ENCODE measurements at places on chromosomes 13 and 19.

GRCh38 chr13:45678282-45678681, 23.8 kb upstream of the CBY2 start:
- DNase-seq, result no peak

- DNase-seq, result no peak
These were observed 12.8 kb downstream of the ONECUT3 start for GRCh38 chr19:1765904-1766799.

- DNase-seq, result no peak
These were observed 15.7 kb upstream of the TEX29 start for GRCh38 chr13:111304603-111305289.

DNA sequence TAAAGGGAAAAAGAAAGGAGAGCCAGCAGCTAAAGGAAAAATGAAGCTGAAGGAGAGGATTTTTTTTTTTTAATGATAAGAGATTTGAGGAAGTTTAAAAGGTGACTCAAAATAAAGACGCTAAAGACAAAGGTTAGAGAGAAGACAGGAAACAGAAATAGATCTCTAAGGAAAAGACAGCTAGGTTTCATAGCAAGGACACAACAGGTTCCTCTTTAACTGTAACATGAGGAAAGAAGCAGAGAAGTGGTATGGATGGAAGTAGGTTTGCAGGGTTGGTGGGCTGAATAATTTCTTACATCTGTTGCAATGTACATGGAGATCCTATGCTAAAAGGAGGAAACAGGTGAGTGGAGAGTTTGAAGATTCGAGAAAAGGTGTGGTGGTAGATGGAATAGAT, 107.5 kb downstream of the MYCBP2 start:
- DNase-seq, result no peak

GRCh38 chr13:20102525-20103180, 58.2 kb downstream of the GJA3 start:
- no peak for DNase-seq

DNA sequence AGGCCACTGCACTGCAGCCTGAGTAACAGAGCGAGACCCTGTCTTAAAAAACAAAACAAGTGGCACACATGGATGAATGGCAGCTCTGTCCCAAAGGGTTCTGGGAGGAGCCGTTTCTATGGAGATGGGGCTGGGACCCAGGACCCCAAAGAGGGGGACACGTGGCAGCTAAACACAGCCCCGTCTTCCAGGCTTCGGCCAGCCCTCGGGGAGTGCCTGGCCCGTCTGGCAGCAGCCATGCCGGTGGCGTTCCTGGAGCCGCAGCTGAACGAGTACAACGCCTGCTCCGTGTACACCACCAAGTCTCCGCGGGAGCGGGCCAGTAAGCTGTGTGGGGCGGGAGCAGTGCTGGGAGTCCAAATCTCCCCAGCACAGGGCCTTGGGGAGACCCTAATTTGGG, 82.4 kb downstream of the RYR1 start:
- DNase-seq, result no peak

- DNase-seq, result peak; percentile 73
These were observed at the start of gene CLIP3 for GRCh38 chr19:36032251-36033104. Gene CLIP3 (minus strand): TSS chr19:36032873. CDS start chr19:36032357, 516 bp downstream.

DNA sequence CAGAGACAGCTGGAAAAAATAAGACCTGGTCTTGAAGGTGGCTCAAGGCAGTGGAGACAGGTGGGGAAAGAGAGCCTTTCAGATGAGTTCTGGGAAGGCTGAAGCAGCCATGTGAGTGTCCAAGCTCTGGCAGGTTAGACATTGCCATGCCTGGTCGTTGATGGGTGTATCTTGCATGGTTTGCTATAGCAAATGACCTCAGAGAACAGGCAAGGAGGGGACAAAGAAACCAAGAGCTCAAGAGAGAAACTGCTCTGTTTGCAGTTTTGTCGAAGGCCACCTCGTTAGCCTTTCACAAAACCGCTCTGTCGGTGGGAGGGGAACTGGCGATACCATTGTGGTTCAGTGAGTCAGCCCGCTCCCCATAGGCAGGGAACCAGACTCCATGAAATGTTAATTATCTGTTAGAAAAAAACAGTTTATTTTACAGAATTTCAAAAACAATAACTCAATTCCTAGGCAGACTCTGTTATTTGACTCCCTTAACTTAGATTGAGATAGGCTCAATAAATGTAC, 82.8 kb upstream of the ARGLU1 start:
- DNase-seq, result no peak

- DNase-seq, result no peak
These were observed 232.2 kb downstream of the DLEU7 start for GRCh38 chr13:50611117-50611781.

- peak; percentile 26 for DNase-seq
These were observed 2.8 kb downstream of the UBA2 start for GRCh38 chr19:34430738-34431625.

Data from endothelial cell (in vitro differentiated cells).